Head of caudate nucleus (tissue), 42 donors: ENCODE measurements at places on chromosomes 3 and 15.

GRCh38 chr15:48682942-48683651, 37.6 kb upstream of the FBN1 start:
- DNase-seq: no peak

DNA sequence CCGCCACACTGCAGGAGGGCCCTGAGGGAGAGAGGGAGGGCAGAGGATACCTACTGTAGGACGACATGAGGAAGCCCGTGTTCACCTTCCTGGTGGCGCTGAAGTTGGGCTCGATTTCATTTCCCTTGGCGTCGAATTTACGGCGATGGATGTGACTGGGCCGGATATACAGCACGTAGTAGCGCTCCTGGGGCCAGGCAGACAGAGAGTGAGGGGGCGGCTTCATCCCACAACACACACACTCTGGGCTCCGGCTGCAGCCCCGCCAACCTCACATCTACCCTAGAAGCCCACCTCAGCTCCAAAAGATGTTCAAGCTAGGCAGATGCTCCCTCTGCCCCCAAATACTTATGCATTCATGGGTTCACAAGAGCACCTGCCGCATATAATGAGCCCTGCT, 4.5 kb downstream of the ARPIN start:
- DNase-seq: no peak

DNA sequence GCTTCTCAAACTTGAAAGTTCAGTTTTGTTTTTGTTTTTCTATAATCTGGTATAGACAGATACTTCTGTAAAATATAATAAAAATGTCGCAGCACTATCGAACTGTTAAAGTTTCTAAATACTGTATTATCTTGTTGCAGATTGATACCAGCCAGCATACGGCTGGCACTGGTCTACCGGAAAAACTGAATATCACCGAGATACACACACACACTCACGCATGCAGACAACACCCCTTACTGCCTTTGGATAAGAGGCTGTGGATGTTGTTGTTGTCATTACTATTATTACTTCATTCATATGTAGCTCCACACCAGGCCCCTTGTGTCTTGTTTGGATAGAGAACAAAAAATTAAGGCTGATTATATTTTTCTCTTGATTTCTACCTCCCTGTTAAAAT, 32.4 kb downstream of the MAP6D1 start:
- no peak for DNase-seq

GRCh38 chr3:127780536-127781400, 41.5 kb downstream of the MGLL start:
- DNase-seq: no peak

GRCh38 chr3:128846486-128846891, 32.9 kb upstream of the ACAD9 start:
- DNase-seq: no peak

GRCh38 chr3:23435318-23435717, 232.2 kb downstream of the UBE2E2 start:
- DNase-seq: no peak

DNA sequence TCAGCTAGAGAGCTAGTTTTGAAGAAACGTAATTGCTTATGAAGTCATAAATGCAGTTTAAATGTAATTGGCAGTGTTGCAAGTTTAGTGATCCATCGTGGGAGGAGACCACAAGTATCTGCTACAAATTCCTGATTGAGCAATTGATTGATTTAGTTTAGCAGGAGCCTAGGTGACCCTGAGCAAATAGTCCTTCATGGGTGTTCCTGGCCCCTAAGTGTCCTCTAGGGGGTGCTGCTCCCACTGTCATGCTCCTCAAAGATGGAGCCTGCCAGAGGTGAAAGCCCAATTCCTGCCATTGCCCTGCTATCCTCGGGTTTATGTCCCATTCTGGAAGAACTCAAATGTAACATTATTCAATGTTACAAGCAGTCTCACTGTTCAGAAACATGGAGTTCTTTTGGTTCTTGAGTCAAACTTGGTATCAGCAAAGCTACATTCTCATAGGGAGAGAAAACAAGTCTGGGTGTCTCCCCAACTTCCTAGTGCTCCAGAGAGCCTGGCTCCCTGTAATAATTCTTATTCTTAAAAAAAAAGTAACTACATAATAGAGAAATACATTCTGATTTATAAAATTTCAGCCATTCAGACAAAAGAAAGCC, 29.8 kb upstream of the SENP5 start:
- DNase-seq: peak; percentile 45

DNA sequence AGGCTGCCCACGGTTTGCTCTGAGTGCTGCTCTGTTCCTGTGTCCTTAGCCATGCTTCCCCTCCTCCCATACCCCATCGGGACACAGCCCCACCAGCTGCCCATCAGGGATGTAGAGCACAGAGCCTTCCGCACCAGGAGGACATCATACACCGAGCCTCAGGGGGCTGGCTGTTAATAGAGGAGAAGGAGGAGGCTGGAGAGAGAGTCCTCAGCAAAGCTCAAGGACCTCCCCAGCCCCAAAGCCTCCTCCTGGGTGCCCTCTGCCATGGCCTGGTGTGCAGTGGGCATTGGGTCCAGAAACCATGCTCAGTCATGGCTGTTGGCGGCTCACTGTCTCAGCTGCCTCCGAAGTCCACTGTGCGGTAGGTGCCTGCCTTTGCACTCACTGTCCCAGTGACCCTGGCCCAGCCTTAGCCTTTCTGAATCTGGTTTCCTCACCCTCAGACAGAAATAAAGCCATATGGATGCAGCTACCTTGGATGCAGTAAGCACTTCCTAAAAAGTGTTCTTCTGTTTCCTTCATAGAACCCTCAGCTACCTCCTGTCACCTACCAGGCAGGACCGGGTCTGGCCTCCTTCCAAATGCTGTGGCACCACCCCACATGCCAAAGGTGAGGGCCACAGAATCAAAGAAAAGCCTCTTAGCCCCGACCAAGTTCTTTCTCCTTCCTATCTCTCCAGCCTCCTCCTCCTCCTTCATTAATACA, 53.9 kb downstream of the ACAD9 start:
- no peak for DNase-seq

DNA sequence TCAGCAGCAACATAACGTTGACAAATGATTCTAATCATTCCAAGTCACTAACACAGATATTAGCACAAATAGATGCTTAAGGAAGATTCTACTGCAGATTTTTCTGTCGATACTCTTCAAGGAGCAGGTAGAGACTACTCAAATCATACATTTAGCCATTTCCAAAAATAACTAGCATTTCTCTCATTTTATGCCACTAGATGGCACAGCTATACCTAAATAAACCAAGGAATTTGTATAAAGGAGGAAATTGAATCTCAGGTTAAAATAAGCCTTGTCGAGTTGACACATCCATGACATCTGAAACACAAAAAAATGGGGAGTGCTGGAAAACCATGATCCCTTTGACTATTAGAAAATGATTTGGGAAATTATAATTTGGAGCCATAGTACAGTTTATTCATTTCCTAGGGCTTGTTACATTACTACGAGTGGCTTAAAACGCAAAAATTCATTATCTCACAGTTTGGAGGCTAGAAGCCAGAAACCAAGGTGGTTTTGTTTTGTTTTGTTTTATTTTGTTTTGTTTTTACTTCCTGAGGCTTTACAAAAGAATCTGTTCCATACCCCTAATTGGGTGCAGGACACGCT, 59.5 kb upstream of the STRIT1 start:
- DNase-seq: no peak

GRCh38 chr3:57224856-57225255, 2.7 kb upstream of the APPL1 start:
- no peak for DNase-seq

GRCh38 chr3:106257172-106257571, 388.4 kb upstream of the CBLB start:
- DNase-seq: no peak

DNA sequence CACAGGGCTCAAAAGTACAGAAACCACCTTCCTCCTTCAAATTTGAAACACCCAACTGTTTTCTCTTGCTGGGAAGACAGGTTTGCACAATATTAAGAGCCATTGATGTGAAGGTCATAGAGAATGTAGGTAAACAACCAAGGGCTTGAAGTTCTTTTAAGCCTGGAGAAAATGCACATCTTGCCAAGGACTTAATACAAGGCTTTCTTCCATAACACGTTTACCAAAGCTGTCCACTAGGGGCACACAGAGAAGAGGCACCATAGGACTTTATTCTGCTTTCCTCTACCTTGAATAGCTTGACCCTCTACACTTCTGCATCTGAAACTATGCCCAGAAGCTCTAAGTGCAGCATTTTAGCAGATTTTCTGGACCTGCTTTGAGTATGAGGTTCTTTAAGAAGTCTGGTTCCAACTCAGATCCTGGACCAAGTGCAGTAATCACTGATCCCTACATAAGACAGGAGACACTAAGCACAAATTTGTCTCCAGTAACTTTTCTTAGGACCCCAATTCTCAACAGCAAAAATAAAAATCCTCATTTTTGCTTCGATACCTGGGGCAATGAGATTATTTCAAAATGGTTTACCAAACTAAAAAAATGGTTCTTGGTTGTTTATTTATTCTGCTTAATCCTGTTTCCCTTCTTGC, 138.0 kb downstream of the FBN1 start:
- DNase-seq: peak; percentile 10

- no peak for DNase-seq
Observed at GRCh38 chr3:26247712-26248111, 374.9 kb upstream of the LRRC3B start.

GRCh38 chr3:30350011-30350410, 256.4 kb upstream of the TGFBR2 start:
- DNase-seq: no peak

- no peak for DNase-seq
Observed at GRCh38 chr3:136294176-136294575, 44.0 kb downstream of the PCCB start.

- no peak for DNase-seq
Observed at GRCh38 chr15:91966194-91966552, 112.7 kb downstream of the SLCO3A1 start.

- DNase-seq: no peak
Observed at GRCh38 chr3:47000198-47000815, 20.8 kb downstream of the NBEAL2 start.

- no peak for DNase-seq
Observed at GRCh38 chr3:41126472-41126871, 72.8 kb upstream of the CTNNB1 start.

DNA sequence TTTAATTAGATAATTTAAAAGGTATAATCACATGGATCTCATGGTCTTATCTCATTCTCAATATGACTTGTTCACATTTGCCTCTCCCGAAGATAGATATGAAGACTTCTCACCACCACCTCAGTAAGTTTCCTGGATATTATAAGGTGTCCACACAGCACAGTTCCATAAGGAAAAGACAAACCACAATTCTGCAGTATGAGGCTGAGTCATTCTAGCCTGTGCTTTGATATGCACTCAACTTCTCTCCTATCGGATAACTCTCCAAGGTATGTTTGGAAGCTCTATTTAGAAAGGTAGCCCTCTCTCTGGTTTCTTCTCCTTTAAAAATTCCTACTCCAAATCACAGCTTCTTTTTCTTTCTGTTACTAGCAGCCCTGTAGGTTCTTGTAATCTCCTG, 612.8 kb downstream of the ZPLD1 start:
- DNase-seq: no peak

- DNase-seq: no peak
Observed at GRCh38 chr3:122498152-122498551, 16.6 kb downstream of the KPNA1 start.
